ENCODE measurements at places on chromosomes 6 and 20.

GRCh38 chr20:17721802-17722486 is 22.2 kb downstream of the BANF2 start:
- DNase-seq, result no peak

- DNase-seq, result no peak
Observed at GRCh38 chr6:11653028-11653583, 115.6 kb downstream of the TMEM170B start.

- DNase-seq, result no peak
Observed at GRCh38 chr6:32741031-32741960, at the start of gene HLA-DQA2. TSS of gene HLA-DQA2 (plus strand) at chr6:32741391. CDS start at chr6:32741444, 53 bp downstream.

GRCh38 chr6:103798166-103798565 is 1061.6 kb downstream of the HACE1 start:
- DNase-seq, result no peak

- no peak for DNase-seq
Observed at GRCh38 chr20:49798718-49799117, 13.9 kb upstream of the SLC9A8 start.

DNA sequence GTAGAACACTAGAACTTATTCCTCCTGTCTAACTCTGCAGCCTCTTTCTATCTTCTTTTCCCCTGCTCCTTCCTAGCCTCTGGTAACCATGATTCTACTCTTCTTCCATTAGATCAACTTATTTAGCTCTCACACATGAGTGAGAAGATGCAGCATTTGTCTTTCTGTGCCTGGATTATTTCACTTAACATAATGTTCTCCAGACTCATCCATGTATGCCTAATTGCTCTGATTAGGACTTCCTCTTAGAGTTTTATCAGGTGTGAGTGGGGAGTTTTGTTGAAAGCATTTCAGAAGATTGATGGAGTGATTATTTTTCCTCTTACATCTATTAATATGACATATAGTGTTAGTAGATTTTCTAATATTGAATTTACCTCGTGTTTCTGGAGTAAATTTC is 140.4 kb downstream of the CDKAL1 start:
- no peak for DNase-seq

GRCh38 chr20:50284811-50285375 is 94.3 kb downstream of the CEBPB start:
- no peak for DNase-seq

DNA sequence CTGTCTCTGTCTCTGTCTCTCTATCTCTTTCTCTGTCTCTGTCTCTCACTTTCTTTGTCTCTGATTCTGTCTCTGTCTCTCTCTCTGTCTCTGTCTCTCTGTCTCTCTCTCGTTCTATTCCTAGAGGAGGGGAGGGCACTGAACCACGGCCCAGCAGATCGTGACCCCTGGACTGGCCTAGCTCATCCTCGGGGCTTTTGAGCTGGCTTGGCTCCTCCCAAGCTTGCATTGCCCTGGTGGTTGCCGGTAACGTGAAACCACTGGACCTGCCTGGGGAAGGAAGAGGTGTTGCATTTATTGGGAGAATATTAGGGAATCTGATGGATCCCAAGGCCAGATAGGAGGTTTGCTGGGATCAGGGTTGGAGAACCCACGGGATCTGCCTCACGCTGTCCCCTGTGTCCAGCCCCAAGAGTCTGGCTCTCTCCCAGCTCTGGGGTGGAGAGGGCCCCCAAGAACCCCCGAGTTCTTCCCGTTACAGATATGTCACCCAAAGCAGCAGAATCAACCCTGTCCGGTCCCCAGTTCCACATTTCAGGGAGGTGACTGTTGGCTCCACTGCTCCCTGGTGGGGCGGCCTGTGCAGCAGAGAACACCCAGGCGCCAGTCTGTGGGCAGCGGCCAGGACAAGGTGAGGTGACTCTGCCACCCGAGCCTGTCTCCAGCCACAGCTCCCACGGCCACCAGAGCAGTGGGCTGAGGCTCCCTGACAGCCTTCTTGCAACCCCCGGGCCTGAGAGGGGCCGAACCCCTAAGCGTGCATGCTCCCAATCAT is 228.3 kb downstream of the TTLL2 start:
- DNase-seq, result no peak
